ENCODE measurements at places on chromosomes 16 and 17. TPM values are rescaled to one million over a fixed set of nuclear protein-coding genes. Genes with fewer than 3 reads are reported as not detected.

Gene GRIN2A
- total RNA-seq, result not detected

Gene HES7
- total RNA-seq, result 1.9 TPM

Gene TBC1D3E
- total RNA-seq, result not detected

Gene HCRT
- total RNA-seq, result not detected

Gene AIPL1
- not detected for total RNA-seq

Gene STAC2
- not detected for total RNA-seq

Gene SERPINF2
- total RNA-seq, result 7.3 TPM

- no peak for DNase-seq
These were observed 83.4 kb downstream of the TNFRSF13B start for GRCh38 chr17:16888413-16889087.

- DNase-seq, result no peak
These were observed 199.3 kb downstream of the CDH8 start for GRCh38 chr16:61836804-61837393.

GRCh38 chr17:6683081-6683684 is 30.0 kb downstream of the SLC13A5 start:
- no peak for DNase-seq

DNA sequence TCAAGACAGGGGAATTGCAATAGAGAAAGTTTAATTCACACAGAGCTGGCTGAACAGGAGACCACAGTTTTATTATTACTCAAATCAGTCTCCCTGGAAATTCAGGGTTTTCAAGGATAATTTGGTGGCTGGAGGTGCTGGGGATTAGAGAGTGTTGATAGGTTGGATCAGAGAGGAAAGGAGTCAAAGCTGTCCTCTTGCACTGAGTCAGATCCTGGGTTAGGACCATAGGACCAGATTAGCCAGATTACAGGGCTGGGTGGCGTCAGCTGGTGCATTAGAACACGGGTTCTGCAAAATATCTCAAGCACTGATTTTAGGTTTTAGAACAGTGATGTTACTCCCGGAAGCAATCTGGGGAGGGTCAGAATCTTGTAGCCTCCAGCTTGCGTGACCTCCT is 1.8 kb upstream of the NSMCE1 start:
- DNase-seq, result no peak

GRCh38 chr16:68469796-68470460 is 21.6 kb upstream of the SMPD3 start:
- no peak for DNase-seq
